Activated CD4-positive, alpha-beta memory T cell treated with anti-CD3 and anti-CD28 coated beads for 36 hours (primary cell): ENCODE measurements at places on chromosomes 11 and 22. TPM values are rescaled to one million over a fixed set of nuclear protein-coding genes. Genes with fewer than 3 reads are reported as not detected.

Gene TTC36
- total RNA-seq, result not detected

- no peaks in the 10 kb centered on the region for H3K4me1 ChIP-seq
- no peak overlapping the region for H3K27ac ChIP-seq
- no peak overlapping the region for H3K4me3 ChIP-seq
- no peaks in the 10 kb centered on the region for H3K27me3 ChIP-seq
- no peak for DNase-seq
- H3K36me3 ChIP-seq, result no peaks in the 10 kb centered on the region
Observed at GRCh38 chr11:98062714-98063113, 958.0 kb upstream of the CNTN5 start.

DNA sequence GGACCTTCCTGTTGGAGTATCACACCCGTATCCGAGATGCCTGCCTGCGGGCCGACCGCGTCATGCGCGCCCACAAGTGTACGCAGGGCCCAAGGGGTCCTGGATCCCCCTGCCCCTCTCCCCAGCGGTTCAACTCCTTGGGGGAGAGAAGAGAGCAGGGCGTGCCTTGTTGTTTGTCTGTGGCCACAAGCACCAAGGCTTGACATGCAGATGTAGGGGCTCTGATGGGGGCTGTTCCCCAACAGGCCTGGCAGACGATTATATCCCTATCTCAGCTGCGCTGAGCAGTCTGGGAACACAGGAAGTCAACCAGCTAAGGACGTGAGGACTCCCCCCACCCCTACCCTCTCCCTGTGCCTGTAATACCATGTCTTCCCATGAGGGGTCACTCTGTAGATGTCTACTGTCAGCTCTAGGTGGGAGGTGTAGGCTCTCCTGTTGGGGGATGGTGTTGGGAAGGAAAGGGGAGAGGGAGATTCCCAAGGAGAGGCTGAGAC, 6.8 kb downstream of the CFL1 start:
- H3K27ac ChIP-seq, result no peak overlapping the region
- no peaks in the 10 kb centered on the region for H3K27me3 ChIP-seq
- peaks cover 22% of the 10 kb centered on the region for H3K4me1 ChIP-seq
- H3K4me3 ChIP-seq, result no peak overlapping the region
- DNase-seq, result peak; percentile 24

DNA sequence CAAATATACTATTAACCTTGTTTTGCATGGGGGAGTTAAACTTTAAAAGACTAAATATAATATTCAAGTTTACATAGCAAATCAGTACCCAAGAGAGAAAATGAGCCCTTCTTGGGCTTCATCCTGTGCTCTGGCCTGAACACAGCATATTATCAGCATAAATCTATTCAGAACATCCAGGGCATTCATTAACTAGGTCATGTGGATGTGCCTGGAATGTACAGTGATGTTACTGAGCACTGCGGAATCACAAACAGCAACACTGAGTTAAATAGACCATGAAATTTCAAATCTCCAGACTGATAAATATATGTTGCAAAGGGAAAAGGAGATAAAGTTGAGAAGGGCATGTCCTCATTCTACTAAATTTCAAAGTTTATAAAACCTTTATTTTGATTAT, 426.4 kb downstream of the AASDHPPT start:
- H3K4me3 ChIP-seq, result no peak overlapping the region
- H3K27me3 ChIP-seq, result no peaks in the 10 kb centered on the region
- no peak overlapping the region for H3K27ac ChIP-seq
- H3K36me3 ChIP-seq, result no peaks in the 10 kb centered on the region
- no peak for DNase-seq
- H3K4me1 ChIP-seq, result no peaks in the 10 kb centered on the region

DNA sequence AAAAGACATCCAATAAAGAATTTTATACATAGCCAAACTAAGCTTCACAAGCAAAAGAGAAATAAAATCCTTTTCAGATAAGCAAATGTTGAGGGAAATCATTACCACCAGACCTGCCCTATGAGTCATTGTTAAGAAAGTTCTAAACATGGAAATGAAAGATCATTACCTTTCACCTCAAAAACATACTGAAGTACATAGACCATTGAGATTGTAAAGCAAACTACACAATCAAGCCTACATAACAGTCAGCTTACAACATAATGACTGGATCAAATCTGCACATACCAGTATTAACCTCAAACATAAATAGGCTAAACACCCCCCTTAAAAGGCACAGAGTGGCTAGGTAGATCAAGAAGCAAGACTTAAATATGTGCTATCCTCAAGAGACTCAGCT, 501.0 kb upstream of the LUZP2 start:
- no peak overlapping the region for H3K27ac ChIP-seq
- H3K36me3 ChIP-seq, result peaks cover 2% of the 10 kb centered on the region
- H3K4me1 ChIP-seq, result no peaks in the 10 kb centered on the region
- H3K27me3 ChIP-seq, result no peaks in the 10 kb centered on the region

DNA sequence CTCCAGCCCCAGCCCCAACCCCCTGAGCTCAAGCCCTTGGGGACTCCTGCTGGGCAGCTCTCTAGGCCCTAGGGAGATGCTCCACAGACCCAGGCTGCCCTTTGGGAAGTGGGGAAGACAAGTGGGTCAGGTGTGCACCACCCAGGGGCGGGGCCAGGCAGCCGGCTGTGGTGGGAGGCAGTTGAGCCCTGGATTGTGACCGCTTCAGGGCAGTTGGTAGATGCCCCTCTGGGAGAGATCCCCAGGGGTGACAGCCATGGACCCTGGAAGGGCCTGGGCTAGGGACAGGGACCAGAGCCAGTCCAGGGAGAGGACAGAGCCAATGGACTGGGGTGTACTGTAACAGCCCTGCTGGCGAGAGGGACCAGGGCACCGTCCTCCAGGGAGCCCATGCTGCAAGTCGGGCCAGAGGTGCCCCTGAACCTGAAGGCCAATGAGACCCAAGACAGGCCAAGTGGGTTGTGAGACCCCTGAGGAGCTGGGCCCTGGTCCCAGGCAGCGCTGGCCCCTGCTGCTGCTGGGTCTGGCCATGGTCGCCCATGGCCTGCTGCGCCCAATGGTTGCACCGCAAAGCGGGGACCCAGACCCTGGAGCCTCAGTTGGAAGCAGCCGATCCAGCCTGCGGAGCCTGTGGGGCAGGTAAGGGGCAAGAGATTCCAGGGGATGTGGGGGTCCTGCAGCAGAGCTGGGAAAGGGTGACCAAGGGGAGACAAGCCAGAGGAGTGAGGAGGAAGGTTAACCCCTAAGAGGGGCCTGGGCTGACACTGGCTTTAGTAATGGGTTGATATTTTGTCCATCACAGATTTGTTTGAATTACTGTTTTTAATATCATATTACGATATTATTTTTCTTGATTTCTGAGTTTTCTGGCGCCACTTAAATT, at the start of gene IGLL5:
Gene IGLL5, plus strand, starts transcription at position 196 of the 883 bp plus-strand sequence. Its CDS starts 238 bp downstream, at position 434.
- no peak within 1 kb of the TSS for H3K4me3 ChIP-seq
- DNase-seq, result peak; percentile 7

Gene KRTAP5-7
- total RNA-seq, result not detected

DNA sequence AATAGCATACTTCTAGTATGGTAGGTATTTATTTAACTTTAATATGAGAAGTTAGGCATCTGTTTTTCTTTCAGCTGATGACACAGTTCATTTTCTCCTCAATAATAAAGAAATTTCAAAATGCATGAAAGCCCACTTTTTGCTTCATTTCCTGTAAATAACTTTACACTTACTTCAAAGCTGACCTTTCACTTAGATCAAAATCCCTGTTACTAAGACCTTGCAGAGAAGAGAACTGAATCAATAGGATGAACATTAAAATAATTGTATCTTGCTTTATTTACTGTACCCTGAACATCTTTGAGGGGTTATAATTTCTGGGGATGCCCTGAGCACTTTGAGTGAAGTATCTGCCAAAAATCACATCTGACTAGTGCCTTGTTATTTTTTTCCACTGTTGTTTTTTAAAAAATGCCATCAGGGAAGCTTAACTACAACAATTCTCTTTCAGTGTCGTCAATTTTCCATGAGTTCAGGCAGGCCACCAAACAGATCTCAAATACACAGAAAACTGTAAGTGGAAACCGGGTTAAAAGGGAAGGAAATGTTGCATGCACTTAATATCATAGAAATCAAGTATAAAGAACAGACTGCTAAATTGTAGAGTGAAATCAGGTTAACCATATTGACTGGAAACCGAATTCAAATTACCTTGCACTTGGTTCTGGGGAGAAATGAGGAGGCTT, 206.2 kb downstream of the MAML2 start:
- H3K27ac ChIP-seq, result peak overlapping the region; percentile 89
- no peak for DNase-seq
- H3K4me1 ChIP-seq, result peaks cover 74% of the 10 kb centered on the region
- peak overlapping the region; percentile 22 for H3K4me3 ChIP-seq

Gene ATL3
- 31.3 TPM for total RNA-seq

DNA sequence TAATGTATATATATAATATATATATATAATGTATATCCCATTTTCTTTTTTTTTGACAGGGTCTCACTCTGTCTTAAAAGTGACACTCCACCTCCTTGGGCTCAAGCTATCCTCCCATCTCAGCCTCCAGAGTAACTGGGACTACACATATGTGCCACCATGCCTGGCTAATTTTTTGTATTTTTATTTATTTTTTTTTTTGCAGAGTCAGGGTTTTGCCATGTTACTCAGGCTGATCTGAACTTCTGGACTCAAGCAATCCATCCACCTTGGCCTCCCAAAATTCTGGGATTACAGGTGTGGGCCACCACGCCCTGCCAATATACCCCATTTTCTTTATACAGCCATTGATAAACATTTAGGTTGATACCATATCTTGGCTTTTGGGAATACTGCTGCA, 33.9 kb upstream of the SLC22A24 start:
- H3K4me1 ChIP-seq, result no peaks in the 10 kb centered on the region
- no peak overlapping the region for H3K4me3 ChIP-seq
- DNase-seq, result no peak
- no peak overlapping the region for H3K27ac ChIP-seq

GRCh38 chr11:121250843-121251242, 41.7 kb upstream of the SC5D start:
- no peak overlapping the region for H3K4me3 ChIP-seq
- no peak for DNase-seq
- H3K27me3 ChIP-seq, result peaks cover 6% of the 10 kb centered on the region
- peaks cover 2% of the 10 kb centered on the region for H3K4me1 ChIP-seq
- no peak overlapping the region for H3K27ac ChIP-seq
- H3K36me3 ChIP-seq, result no peaks in the 10 kb centered on the region

Gene MS4A4A
- total RNA-seq, result not detected

DNA sequence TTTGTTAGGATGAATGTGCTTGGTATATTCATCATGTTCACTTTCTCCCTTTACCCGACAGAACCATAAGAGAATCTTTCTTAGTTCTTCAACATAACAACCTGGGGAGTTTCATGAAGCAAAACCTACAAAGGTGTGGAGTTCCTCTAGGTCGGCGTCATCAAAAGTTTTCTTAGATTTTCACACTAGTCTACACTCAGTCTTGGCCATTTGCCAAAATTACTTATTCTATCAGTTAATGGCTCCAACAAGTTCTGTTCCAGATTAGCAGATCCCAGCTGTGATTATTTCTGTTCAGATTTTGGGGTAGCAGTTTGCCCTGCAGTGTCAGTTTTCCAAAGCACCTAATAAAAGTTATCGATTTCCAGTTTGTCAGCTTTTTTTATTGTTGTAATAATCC, 935.8 kb upstream of the RAG2 start:
- H3K27ac ChIP-seq, result no peak overlapping the region
- no peaks in the 10 kb centered on the region for H3K4me1 ChIP-seq
- H3K4me3 ChIP-seq, result no peak overlapping the region

Gene C11orf97
- not detected for total RNA-seq
